ENCODE measurements at places on chromosomes 16 and 17.

- DNase-seq, result no peak
Observed at GRCh38 chr17:37179893-37180292, 195.9 kb upstream of the C17orf78 start.

- DNase-seq, result no peak
Observed at GRCh38 chr16:29770250-29770929, 7.7 kb upstream of the ZG16 start.

GRCh38 chr16:714558-715476, at the start of gene METRN:
METRN (plus strand) TSS chr16:715118; CDS start chr16:715290, 172 bp downstream.
- no peak for DNase-seq

GRCh38 chr16:3152027-3152276, 17.1 kb downstream of the ZNF213 start:
- no peak for DNase-seq

GRCh38 chr16:46583036-46583435, 38.1 kb downstream of the SHCBP1 start:
- no peak for DNase-seq

GRCh38 chr16:3819746-3820724, 60.5 kb downstream of the CREBBP start:
- peak; percentile 24 for DNase-seq

DNA sequence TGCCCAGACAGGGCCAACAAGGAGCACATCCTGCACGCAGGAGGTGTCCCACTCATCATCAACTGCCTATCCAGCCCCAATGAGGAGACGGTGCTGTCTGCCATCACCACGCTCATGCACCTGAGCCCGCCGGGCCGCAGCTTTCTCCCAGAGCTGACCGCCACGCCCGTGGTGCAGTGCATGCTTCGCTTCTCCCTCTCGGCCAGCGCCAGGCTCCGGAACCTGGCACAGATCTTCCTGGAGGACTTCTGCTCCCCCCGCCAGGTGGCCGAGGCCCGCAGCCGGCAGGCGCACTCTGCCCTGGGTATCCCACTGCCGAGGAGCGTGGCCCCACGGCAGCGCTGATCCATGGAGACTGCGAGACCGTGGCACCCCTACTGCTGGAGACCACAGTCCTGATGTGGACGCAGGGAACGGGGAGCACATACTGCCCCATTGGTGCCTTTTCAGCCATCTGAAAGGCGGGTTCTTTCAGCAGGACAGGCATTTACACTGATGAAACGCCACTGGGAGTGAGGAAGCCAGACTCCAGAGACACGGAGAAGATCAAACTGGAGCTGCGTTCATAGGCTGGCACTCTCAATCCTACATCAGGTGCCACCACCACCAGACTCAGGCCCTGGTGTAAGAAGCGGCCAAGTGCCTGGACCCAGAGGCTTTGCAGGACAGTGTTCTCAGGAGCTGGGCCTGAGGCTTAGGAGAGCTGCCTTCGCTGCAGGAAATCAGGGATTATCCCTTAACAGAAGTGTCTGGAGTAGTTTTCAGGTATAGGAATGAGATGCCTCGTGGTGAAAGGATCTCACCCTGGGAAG, 2.6 kb downstream of the NT5C start:
- no peak for DNase-seq

DNA sequence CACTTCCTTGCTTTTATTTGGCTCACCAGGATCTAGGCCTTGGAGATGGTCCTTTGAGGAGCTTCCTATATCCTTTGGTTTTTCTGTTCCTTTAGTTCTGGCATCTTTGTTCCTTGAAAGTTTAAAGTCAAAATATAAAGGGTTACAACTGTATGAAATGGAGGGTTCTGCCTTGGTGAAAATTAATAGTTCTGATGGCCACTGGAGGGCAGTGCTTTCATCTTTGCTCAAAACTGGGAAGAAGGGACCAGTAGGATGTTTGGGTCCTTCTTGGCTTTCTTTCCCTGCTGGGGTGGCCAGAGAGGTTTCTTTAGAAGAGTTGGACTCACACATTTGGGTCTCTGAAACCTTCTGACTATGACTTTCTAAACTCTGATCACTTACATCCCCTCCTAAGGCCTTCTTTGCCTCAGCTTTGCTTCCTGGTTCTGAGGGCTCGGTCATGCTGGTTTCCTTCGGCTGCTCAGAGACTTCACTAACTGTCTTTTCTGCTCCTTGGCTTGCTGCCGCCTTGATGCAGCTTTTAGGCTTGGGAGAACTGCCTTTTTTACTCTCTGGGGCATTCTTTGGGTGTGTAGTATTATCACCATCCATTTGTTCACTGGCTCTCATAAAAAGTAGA, 10.9 kb upstream of the ITGA2B start:
- no peak for DNase-seq

DNA sequence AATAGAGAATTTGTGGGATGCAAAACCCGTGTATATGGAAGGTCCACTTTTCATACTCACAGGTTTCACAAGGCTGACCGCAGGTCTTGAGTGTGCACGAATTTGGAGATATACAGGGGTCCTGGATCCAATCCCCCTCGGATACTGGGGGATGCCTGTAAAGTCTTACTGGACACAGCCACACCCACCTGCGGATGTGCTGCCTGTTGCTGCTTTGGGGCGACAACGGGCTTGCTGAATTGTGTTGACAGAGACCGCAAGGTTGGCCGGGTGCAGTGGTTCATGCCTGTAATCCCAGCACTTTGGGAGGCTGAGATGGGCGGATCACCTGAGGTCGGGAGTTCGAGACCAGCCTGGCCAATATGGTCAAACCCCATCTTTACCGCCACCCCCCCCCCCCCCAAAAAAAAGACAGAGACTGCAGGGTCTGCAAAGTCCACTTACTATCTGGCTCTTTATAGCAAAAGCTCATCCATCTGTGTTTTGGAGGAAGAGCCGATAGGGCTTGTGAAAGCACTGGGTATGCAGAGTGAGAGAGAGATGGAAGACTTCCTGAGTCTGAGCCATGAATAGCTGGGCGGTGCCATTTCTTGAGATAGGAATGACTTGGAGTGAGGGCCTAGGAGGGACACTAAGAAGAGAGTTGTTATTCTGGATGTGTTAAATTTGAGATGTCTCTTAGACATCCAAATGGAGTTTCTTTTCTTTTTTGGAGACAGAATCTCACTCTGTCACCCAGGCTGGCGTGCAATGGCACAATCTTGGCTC, 6.4 kb upstream of the COG1 start:
- DNase-seq, result no peak

DNA sequence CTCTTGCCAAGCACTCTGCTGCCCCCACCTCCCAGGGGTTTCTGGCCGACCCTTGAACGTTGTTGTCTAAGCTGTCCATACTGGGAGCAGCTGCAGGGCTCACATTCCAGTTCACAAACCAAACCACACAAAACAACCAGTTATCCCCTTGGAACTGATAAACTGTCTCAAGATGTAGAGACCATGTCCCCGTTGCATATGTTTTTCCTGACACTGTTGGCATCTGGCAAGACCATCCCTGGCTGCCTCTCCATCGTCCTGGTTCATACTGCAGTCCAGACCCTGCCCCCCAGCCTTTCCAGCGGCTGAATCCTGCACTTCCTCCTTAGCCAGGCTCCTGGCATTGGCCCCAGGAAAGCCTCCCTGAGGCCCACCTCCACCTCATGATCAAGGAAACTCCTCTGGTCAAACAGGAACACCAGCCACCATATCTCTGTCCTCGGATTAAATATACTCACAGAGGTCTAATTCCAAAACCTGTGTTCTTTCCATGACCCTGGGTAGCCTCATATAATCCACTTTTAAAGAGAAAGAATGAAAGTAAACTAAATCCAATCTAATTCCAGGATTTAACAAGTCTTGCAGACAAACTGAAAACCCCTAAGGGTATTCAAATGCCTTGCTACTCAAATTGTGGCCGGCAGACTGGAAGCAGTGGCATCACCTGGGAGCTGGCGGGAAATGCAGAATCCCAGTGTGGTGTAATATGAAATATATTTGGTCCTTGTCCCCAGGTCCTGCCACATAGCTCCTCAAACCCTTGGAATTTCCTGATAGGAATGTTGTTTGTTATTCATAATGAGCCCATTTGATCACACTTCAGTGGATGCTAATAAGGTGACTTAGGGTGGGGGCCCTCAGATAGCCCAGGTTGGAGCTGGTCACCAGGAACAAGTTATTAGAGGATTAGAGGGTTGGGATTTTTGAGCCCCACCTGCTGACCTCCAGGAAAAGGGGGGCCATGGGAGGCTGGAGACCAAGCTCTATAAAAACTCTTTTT, 14.2 kb downstream of the GAS7 start:
- no peak for DNase-seq

Measured in Panc1 (cell line).